ENCODE measurements at places on chromosomes 5 and 9. TPM values are rescaled to one million over a fixed set of nuclear protein-coding genes. Genes with fewer than 3 reads are reported as not detected.

DNA sequence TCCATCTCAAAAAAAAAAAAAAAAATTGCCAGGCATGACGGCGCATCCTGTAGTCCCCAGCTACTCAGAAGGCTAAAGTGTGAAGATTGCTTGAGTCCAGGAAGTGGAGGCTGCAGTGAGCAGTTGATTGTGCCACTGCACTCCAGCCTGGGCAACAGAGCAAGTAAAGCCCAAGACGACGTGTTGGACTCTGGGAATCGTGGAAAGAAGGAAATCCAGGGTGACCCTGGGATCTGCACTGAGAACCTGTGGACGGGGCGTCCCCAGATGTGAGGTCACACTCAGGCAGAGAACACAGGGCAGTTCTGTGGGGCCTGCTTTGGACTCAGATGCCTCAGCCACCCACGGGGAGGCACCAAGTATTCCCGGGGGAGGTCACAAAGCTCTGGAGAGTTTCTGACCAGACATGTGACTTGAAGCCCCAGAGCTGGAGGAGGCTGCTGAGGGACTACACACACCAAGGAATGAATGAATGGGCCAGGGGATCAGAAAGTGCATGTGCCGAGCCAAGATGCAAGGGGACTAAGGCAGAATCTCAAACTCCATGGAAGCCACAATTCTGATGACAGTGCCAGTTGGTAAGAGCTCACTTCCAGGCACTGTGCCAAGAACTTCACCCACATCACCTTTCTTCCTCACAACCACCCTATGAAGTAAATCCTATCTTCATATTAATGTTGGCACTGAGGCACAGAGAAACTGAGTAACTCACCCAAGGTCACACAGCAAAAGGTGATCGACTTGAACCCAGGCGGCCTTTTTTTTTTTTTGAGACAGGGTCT is 12.9 kb downstream of the DYNC2I2 start:
- no peak overlapping the region for H3K27ac ChIP-seq
- H3K4me1 ChIP-seq, result peaks cover 9% of the 10 kb centered on the region
- H3K27me3 ChIP-seq, result no peaks in the 10 kb centered on the region

- no peak overlapping the region for H3K4me3 ChIP-seq
- H3K27me3 ChIP-seq, result no peaks in the 10 kb centered on the region
- H3K27ac ChIP-seq, result peak overlapping the region; percentile 83
- peaks cover 7% of the 10 kb centered on the region for H3K4me1 ChIP-seq
Observed at GRCh38 chr9:2066312-2067273, 51.4 kb downstream of the SMARCA2 start.

- H3K27me3 ChIP-seq, result no peaks in the 10 kb centered on the region
- no peak overlapping the region for H3K27ac ChIP-seq
- no peak overlapping the region for H3K4me3 ChIP-seq
- DNase-seq, result no peak
- H3K4me1 ChIP-seq, result no peaks in the 10 kb centered on the region
- peaks cover 59% of the 10 kb centered on the region for H3K36me3 ChIP-seq
Observed at GRCh38 chr9:2087500-2088313, 72.6 kb downstream of the SMARCA2 start.

- no peaks in the 10 kb centered on the region for H3K36me3 ChIP-seq
- no peaks in the 10 kb centered on the region for H3K27me3 ChIP-seq
- no peak overlapping the region for H3K4me3 ChIP-seq
- peak; percentile 32 for DNase-seq
Observed at GRCh38 chr9:127133739-127134167, 11.3 kb upstream of the ANGPTL2 start.

The SH3GLB2 gene
- total RNA-seq, result 126 TPM

DNA sequence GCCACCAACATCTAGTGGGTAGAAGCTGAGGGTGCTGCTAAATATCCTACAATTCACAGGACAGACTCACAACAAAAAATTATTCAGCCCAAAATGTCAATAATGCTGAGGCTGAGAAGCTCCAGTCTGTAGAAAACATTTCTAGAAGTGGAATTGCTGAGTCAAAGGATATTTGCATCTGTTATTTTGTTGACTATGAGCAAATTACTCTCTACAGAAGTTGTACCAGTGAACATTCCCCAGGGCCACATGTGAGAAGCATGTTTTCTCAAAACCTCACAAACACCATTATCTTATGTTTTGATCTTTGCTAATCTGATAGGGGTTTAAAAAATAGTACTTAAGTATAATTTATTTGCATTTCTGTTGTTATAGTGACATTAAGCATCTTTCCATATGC is 15.4 kb downstream of the ITK start:
- no peaks in the 10 kb centered on the region for H3K4me1 ChIP-seq
- no peak for DNase-seq
- H3K27me3 ChIP-seq, result peaks cover 3% of the 10 kb centered on the region
- no peak overlapping the region for H3K4me3 ChIP-seq
- no peak overlapping the region for H3K27ac ChIP-seq

The GRIA1 gene
- total RNA-seq, result 18.0 TPM

The NRG2 gene
- 1.4 TPM for total RNA-seq

The NUP155 gene
- 46.1 TPM for total RNA-seq
